ENCODE measurements at places on chromosomes 5 and 9.
A peak's percentile ranks its signal among the peaks of the same experiment; 100 is the strongest.

GRCh38 chr5:172958331-172959046 lies 735 bp upstream of the RPL26L1 start:
- DNase-seq: peak; percentile 62

DNA sequence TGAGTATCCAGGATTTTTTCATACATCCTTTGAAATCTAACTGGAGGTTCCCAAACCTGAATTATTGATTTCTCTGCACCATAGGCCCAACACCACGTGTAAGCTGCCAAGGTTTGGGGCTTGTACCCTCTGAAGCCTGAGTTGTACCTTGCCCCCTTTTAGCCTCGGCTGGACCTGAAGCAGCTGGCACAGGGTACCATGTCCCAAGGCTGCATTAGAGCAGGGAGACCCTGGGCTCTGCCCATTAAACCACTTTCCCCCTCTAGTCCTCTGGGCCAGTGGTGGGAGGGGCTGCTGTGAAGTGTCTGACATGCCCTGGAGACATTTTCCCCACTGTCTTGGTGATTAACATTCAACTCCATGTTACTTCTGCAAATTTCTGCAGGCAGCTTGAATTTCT lies 532.9 kb upstream of the NUDT12 start:
- DNase-seq: no peak

DNA sequence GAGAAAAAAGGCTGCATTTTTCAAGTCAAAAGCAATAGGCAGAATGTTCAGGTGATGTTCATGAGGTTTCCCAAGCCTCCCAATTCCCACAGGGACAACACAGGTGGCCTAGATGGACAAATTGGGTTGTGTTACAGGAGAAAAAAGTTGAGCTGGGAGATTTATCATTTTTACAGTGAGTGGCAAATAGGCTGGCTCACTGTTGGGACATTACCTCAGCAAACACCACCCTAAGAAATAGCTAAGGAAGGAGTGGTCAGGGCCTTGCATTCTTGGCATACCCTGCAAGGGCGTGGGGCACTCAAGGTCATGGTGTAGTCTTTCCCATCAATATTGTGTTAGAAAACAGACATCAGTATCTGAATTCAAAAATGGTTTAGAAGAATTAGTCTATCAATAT lies 23.3 kb upstream of the CPLANE1 start:
- no peak for DNase-seq

DNA sequence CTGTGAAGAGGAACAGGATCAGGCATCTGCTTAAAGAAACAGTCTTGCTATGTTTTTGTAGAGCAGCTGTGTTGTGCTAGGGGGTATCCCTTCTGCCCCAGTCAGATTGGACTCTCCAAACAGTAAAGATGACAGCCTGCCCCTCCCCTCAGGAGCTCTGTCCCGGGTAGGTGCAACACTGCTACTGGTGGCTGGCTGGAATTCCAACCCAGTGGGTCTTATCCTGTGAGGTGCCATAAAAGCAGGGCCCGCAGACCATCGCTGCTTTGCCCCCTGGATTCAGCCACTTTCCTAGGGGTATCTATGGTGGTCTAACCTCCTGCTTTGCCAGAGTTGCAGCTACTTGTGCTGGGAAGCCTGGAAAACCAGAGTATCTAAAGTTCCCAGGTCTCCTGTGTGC lies 114.6 kb upstream of the PPP1R2B start:
- no peak for DNase-seq

DNA sequence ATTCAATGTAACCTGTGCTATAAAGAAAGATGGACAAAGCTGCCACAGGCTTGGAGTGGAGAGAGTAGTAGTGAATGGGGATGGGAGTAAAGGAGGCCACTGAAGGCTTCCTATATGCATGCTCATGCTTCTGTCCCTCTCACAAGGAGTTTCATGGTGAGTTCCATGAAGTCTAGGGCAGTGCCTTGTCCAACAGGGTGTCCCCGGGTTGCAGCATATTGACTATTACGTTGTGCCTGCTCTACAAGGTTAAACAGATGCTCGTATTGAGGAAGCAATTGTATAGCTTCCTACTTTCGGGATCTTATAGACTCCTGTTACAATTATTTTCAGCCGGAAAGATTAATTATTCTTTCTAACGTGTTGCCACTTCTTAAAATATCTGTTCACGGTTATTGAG lies 129.1 kb upstream of the PIK3R1 start:
- DNase-seq: no peak
